ENCODE measurements at places on chromosomes 2 and 18. TPM values are rescaled to one million over a fixed set of nuclear protein-coding genes. Genes with fewer than 3 reads are reported as not detected.

The NCKAP5 gene
- total RNA-seq, result 6.9 TPM

The PRKCE gene
- 6.5 TPM for total RNA-seq

GRCh38 chr2:197304556-197305011 lies 6.0 kb downstream of the ANKRD44 start:
- DNase-seq, result no peak
- H3K36me3 ChIP-seq, result no peaks in the 10 kb centered on the region
- no peak overlapping the region for H3K4me3 ChIP-seq
- peaks cover 59% of the 10 kb centered on the region for H3K4me1 ChIP-seq

The SMC6 gene
- total RNA-seq, result 40.4 TPM

DNA sequence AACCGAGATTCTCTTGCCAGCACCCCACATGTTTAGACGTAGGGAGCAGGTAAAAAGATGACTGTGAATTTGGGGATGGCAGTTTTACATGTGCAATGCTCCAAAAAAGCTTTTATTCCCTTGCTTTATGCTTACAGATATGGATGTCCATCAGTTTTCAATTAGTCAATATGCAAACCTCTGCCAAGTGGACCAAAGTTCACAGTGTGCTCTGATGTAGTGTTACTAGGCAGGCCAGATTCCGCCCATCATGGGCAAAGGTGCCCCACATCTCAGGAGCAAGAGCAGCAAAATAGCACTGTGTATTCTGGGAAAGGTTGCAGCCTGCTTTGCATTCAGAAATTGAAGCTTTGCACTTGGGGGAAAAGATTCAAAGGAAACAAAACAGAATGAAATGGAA lies 329.7 kb upstream of the ZEB2 start:
- no peak for DNase-seq
- H3K27me3 ChIP-seq, result no peaks in the 10 kb centered on the region
- H3K4me1 ChIP-seq, result no peaks in the 10 kb centered on the region
- no peak overlapping the region for H3K4me3 ChIP-seq
- H3K36me3 ChIP-seq, result no peaks in the 10 kb centered on the region
- H3K27ac ChIP-seq, result no peak overlapping the region

GRCh38 chr18:55510809-55511208 lies 77.2 kb downstream of the TCF4 start:
- no peaks in the 10 kb centered on the region for H3K36me3 ChIP-seq
- peak overlapping the region; percentile 25 for H3K27ac ChIP-seq
- no peak for DNase-seq
- H3K4me1 ChIP-seq, result peaks cover 18% of the 10 kb centered on the region
- H3K4me3 ChIP-seq, result peak overlapping the region; percentile 16
